T-helper 22 cell (primary cell): ENCODE measurements at places on chromosomes 3 and 15.

DNA sequence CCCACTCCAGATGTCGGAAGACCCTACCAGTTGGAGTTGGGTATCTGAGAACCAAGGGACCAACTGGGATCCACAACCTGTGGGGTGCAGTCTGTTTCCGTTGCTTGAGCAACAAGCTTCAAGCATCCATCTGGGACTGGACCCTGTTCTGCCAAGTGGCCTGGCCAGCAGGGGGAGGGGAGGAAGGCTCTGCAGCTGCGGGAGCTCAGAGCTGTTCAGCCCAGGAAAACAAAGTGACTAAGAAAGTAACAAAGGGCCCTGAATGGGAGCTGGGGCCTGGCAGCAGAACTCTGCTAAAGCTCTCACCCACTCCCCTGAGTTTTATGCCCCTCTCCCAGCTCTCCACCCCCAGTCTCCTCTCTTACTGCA is 2.7 kb downstream of the TYRO3 start:
- no peak for DNase-seq

DNA sequence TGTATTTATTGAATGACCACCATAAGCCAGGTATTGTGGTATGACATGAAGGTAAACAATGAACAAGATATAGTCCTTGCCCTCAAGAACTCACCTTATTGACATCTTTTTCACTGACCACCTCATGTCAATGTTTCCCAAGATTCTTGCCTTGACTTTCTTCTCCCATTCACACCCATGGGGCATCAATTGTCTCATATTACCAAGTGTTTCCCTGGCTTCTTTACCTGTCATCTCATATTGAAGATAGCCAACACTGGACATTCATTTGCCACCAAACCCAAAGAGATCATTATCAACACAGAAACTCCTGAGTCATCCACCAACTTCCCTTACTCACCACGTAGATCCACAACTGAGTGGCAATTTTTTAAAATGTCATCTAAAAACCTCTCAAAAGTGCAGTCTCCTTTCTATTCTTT is 2.2 kb downstream of the EFHB start:
- DNase-seq = no peak

DNA sequence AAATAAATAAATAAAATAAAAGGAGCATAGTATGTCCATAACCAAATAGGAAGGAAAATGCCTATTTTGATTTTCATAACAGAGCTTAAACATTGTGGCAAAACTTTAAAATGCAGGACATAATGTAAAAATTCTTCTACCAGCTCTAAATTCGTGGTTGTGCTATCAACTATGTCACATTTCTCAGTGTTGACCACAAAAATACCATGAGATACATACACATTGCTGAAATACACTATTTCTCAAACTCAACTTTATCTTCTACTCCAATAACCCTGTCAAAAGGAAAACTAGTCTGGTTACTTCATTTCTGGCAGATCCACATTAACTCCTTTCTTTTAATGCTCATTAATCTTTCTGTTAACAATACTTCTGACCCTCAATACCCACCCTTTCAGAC is 523.2 kb downstream of the FHIT start:
- DNase-seq = no peak

DNA sequence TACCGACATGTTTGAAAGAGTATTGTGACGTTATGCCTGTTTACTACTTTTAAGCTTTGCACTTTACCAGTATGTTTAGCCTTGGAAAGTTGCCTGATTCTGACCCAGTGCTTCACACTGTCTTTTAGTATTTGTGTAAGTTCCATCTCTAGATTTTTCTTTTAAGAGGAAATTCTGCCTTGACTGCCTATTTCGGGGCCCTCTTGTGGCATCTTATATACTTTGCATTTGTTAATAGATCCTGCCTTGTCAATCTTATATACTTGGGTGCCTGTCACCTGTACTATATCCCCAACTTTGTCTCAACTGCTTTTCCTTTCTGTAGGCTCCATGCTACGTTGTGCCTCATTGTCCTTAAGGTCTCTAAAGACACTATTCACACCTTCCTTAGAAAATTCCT is 244.6 kb downstream of the STXBP5L start:
- no peak for DNase-seq

GRCh38 chr3:125585595-125586223 is 9.6 kb downstream of the OSBPL11 start:
- DNase-seq = peak; percentile 2

DNA sequence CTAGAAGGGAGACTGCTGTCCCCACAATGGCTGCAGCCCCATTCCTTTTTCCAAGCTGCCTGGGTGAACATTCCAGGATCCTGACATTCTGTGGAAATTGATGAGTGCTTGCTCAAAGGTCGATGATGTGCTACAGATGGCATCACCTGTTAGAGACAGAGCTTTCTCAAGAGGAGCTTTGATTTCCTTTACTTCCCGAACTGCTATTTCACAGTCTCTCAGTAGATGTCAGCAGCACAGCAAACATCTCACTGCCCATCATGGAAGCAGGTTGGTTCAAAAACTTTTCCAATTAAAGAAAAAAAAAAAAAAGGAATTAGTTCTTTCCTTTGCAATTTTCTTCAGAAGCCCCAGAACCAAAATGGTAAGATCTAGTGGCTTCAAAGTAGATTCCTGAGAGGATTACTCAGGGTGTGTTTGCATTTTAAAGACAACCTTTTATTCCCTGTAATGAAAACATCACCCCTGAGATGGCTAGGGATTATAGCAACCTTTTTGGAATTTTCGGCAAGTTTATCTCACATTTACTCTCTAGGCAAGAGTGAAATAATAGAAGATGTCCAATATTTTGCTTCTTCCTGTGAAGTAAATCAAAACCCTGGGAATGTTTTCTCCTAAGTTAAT is 44.8 kb downstream of the POLR2M start:
- no peak for DNase-seq

DNA sequence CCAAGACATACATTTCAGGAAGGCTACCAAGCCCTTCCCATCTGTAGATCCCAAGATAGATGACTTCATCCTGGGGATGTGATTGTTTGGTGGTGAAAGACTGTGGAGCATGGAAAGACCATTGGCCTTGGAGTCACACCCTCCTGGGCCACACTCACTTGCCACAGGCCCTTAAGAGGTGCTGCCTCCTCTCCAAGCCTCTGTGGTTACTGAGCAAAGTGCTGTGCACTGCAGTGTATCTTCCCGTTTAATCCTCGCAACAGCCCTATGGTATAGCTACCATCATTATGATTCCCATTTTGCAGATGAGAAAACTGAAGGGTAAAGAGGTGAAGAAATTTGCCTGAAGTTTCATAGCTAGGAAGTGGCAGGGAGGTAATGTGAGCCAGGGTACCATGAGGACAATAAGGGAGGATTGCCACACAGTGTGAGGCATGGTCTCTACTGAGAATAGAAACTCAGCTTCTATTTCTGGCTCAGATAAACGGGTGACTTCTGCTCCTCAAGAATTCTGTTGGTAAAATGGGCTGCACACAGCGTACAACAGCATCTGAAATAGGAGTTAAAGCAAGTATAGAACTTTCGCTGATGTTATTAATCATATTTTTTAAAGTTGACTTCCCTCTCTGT is 23.9 kb upstream of the RHO start:
- no peak for DNase-seq

DNA sequence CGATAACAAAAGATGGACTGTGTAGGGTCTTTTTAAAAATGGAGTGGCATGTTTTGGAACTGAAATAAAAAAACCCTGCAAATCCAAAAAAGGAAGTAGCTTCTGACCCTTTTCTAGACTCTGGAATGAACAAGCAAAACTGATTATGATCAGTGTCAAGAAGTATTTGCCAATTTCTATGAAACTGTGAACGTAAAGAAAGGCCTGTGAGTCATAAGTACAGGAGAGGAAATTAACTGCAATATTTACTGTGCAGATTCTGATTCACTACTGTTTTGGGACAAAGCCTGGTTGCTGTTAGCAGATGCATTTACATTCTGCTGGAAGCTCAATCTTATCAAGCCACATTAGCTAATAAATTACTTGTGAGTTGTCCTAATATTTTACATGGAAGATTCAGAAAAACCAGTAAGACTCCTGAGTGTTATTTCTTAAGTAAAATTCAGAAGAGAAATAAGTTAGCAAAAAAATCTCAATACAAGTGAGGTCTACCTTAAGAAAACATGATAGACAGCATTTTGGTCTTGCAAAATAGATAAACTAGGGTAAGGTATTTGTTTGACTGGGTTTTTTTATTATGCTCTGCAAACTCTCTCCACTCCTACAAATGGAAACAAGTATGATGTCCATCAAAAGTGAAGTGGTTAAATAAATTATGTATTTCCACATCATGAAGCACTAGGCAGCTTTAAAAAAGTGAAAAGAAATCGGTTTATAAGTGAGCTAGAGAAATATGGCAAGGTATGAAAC is 90.2 kb upstream of the LMOD3 start:
- DNase-seq = no peak

GRCh38 chr3:136860541-136860940 is 1.5 kb upstream of the NCK1 start:
- DNase-seq = no peak

- DNase-seq = no peak
These were observed 427.3 kb downstream of the MFSD1 start for GRCh38 chr3:159229116-159229680.

DNA sequence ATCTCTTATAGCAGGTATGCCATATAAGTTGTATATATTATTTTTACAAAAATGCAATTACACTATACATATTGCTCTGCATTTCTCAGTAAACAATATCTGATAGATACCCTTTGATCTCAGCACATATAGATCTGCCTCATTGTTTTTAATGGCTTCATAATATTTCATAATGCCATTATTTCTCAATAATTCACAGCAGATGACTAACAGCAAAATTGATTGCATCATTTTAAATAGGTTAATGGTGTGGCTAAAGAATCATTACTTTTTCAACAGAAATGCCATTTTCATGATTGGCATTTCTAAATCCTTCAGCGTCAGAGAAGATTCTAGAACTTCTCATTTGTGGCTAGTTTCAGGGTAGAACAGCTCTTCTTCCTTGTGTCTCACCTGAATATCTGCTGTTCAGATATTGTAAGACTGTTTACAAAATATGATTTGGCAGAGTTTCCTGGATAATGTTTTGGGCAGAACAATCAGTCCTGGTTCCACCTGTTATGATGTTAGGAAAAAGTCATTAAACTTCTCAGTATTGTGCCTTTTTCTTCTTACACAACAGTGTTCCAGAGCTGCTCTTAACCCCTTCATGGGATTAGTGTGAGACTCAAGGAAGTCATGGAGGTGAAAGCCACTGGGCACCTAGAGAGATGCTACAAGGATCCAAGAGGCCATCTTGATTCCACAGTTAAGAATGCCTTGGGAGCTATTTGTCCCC is 397.6 kb upstream of the THBS1 start:
- DNase-seq = no peak

GRCh38 chr15:94411846-94412245 is 180.5 kb downstream of the MCTP2 start:
- no peak for DNase-seq

DNA sequence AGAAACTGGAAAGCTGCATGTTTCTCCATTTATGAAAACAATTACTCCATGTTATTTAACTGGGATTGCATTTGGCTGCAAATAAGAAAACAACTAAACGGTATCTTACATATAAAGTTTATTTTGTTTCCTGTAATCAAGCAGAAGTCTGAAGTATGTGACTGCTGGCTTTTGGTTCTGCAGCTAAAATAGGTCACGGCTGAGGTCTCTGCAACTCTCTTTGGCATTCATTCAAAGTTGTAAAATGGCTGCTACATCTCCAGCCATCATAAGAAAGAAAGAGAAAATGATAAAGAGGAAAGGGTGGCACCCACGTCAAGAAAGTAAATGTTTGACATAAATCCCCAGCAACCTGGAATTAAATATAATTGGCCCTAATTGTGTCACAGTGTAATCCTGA is 406.1 kb downstream of the TBC1D5 start:
- no peak for DNase-seq

DNA sequence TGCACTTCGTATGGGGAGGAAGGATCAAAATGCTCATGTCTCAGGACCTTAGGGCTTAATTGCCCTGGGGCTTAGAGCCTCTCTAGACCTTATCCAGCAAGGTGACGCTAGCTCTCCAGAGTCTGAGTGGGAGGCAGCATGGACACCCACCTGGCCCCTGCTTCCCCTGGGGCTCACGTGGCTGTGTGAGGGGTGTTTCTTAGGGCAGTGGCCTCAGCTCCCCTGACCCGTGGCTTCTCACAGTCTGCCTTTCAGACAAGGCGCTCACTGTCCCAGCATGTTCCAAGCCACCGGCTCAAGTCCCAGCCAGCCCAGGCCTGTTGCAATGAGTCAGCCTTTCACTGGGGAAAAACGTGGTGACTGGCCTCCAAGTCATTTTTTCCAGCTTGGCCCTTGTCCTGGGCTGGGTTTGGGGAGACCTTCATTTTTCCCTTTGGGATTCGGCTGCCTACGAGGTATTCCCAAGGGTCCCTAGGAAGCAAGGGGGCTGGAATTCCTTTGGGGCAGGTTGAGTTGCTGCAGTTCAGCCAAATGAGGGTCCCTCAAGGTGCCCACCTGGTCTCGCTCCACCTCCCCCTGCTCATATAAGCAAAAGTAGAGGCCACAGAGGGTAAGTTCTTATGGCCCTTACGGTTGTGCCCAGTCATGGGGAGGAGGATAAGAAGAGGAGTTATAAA is 15.7 kb downstream of the BHLHE40 start:
- no peak for DNase-seq

- DNase-seq = no peak
These were observed 40.5 kb downstream of the SCN11A start for GRCh38 chr3:39011191-39011736.

- no peak for DNase-seq
These were observed 44.3 kb downstream of the IL5RA start for GRCh38 chr3:3065876-3066275.

DNA sequence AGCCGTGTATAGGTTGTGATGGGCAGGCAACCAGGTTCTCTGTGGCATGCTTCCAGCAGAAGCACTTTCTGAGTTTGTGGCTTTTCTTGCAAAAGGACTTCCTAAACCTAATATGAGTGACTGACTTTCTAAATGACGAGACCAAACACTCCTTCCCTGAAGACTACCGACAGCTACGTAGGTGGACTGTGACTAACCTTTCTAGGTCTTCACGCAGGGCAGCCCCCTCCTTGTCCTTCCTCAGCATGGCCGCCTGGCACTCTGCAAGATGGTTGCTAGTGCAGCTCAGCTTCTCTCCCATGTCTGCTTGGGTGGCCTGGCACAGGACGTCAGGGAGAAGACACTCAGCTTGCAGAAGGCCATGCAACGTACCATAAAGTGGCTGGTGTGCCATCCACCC is 20.9 kb downstream of the CXCR6 start:
- no peak for DNase-seq

DNA sequence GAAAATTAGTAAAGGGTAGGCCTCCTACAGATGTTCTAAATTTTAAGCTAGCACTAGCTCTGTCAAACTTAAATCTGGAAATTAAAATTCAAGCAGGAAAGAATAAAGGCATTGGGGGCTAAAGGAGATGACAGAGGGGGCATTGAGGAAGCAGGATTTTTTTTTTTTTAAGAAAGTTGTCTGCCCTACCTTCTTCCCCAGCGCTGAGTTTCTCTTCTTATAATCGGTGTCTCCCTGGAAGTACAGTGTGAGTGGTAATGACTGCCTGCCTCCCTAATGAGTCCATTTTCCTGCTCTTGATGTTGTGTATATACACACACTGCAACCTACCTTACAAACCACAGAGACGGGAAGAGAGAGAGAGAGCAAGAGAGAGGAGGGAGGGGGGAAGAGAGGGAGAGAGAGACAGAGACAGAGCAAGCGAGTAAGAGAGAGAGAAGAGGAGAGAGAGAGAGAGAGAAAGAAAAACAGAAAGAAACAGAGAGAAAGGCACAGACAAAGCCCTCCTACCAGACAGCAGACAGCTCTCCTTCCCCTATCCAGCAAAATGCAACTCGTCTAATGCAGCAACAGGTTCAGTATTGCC is 47.0 kb downstream of the ZBTB20 start:
- peak; percentile 20 for DNase-seq

GRCh38 chr15:36004891-36005490 is 459.0 kb upstream of the DPH6 start:
- DNase-seq = no peak

- no peak for DNase-seq
These were observed 22.0 kb upstream of the RBSN start for GRCh38 chr3:15120986-15121385.
